ENCODE measurements at places on chromosomes 12 and 14.

DNA sequence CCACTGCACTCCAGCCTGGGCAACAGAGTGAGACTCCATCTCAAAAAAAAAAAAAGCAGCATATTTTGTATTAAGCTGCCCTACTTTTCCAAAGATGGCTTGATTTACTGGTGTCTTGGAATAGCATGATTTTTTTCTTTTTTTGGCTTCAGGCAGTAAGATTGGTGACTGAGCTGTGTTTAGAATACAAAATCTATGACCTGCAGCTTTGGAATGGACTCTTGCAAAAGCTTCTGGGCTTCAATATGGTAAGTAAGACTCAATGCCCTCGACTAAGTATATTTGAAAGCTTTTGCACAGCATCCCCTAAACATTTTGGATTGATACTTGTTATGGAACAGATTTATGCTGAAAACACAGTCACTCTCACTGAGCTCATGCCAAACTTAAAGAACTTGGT lies 87.8 kb downstream of the KNTC1 start:
- no peak for DNase-seq

DNA sequence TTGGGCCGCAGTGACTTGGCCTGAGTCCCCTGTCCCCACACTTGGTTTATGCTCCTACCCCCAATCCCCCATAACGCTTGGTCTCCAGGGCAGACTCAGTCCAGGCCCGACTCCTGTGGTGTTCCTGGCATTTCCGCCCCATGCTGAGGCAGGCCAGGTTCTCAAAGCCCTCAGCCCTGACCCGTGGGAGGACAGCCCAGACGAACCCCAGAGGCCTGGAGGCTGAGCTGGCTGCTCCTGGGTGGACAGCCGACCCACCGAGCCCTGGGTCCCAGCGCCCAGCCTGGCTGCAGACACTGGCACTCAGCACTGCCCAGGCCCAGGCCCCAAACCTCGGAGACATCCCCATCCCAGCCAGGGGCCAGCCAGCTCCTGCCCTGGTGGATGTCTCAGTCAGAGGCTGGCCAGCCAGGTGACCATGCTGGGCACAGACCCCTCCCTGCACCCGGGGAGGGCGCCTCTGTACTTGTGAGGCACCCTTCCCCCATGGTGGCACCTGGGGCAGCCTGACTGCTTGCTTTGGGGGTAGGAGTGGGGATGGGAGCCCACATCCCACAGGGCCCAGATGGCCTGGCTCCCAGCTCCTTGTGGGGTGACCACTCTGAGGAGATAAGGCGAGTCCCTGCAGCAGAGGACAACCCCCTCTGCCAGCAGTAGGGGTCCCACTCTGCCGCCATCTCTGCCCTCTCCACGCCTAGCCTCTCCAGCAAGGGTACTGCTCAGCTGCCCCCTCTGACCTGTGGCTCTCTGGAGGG lies 1.4 kb downstream of the PLD4 start:
- no peak for DNase-seq

- no peak for DNase-seq
Measured at GRCh38 chr14:81268016-81268416, 47.3 kb upstream of the GTF2A1 start.

DNA sequence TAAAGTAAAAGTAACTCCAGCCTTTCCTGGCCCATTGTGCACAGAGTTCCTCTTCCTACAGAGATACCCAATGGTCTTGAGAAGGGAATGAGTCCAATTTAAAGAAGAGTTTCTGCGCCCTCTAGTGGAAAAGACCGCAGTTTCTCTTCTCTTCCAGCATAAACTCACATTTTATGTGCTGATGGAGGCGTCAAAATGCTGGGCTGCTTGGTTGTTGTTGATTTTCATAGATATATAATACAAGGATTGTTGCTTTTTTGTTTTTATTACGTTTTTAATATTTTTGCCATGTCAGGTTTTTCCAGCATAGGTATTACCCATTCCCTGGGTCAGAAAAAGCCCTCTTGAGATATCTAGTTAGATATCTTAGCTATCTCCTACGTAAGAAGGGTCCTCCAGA lies 356.9 kb upstream of the STXBP6 start:
- DNase-seq, result peak; percentile 56

DNA sequence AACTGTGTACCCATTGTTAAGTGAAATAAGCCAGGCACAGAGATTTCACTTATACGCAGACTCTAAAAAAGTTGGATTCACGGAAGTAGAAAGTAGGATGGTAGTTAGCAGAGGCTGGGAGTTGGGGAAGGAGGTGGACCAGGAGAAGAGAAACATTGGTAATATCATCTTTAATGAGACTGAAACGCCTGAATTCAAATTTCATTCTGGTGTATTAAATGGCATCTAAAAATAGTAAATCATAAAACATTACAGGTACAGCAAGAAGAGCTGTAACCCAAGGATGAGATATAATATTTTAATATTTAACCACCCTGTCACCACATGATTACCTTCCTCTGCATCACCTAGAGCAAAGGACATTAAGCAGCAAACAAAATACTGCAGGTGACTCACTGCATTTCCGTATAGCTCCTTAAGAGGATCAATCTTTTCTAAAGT lies 99.4 kb downstream of the EPS8 start:
- DNase-seq, result no peak

Measured in H9 (cell line).